Activated CD8-positive, alpha-beta T cell treated with anti-CD3 and anti-CD28 coated beads, Interleukin-2, amount 10 ng/mL, durations not matched to agents 7 days and 5 days (primary cell): ENCODE measurements at places on chromosomes 6 and 20. TPM values are rescaled to one million over a fixed set of nuclear protein-coding genes. Genes with fewer than 3 reads are reported as not detected.

Gene HINT3
- 9.1 TPM for total RNA-seq

- H3K4me3 ChIP-seq = no peak overlapping the region
- H3K4me1 ChIP-seq = no peaks in the 10 kb centered on the region
- peaks cover 10% of the 10 kb centered on the region for H3K27me3 ChIP-seq
Observed at GRCh38 chr6:1224514-1224913, 87.4 kb upstream of the FOXQ1 start.

- no peaks in the 10 kb centered on the region for H3K36me3 ChIP-seq
- H3K27ac ChIP-seq = no peak overlapping the region
- peaks cover 57% of the 10 kb centered on the region for H3K27me3 ChIP-seq
- no peaks in the 10 kb centered on the region for H3K4me1 ChIP-seq
Observed at GRCh38 chr6:30945281-30945680, 4.5 kb downstream of the MUCL3 start.

- no peak overlapping the region for H3K27ac ChIP-seq
- no peaks in the 10 kb centered on the region for H3K4me1 ChIP-seq
- no peak overlapping the region for H3K4me3 ChIP-seq
- peaks cover 24% of the 10 kb centered on the region for H3K27me3 ChIP-seq
- DNase-seq = no peak
Observed at GRCh38 chr20:51121272-51121671, 98.4 kb upstream of the KCNG1 start.
